ENCODE measurements at places on chromosomes 2 and 18.

DNA sequence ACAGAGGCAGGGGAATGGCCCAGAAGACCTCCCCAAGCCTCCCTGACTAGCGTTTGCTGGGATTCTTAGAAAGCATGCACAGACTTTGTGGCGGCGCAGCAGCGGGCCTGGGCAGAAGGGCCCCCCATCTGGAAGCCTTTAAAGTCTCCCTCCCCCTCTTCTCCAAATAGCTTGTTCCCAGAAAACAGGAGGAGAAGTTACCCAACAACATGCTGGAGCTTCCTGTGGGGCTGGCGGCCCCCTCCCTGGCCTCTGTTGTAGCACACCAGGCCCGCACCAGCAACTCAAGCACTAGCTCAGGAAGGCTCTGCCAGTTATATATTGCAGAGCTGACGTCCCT is 334.8 kb downstream of the DYSF start:
- DNase-seq = no peak

- no peak for DNase-seq
Measured at GRCh38 chr2:164030623-164031022, 294.8 kb upstream of the FIGN start.

- DNase-seq = no peak
Measured at GRCh38 chr2:27422958-27423357, 5.5 kb upstream of the NRBP1 start.

DNA sequence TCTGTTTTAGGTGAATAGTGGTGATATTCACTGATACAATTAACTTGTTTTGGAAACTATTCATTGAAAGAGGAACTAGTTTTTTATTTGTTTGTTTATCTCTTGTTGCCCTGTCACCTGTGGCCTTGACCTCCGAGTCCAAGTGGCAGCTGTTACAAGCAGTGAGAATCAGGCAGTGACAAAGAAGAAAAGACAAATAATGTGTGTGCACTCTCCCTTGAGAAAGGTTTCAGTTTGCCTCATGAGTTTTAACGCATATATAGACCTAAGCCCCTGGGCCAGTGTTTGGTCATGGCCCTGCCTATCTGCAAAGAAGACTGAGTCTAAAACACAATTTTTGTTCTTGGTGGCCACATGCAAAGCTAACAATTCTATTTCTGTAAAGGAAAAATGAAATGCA is 15.3 kb downstream of the KYNU start:
- DNase-seq = no peak

DNA sequence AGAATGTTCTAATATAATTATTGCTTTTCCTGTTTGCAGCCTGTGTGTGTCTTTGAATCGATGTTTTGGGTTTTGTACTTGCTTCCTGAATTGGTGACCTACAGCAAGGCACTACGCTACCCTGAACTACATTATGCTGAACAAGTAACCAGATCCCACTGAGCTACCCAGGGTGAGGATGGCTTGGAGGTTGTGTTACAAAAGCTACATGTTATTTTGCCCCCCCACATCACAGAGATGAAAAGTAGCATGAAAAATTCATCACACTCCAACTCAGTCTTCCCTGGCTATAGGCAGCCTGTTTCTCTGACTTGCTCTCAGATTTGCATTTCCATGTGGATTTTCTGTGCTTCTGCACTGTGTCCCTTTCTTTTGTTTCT is 162.1 kb downstream of the LDLRAD4 start:
- no peak for DNase-seq

DNA sequence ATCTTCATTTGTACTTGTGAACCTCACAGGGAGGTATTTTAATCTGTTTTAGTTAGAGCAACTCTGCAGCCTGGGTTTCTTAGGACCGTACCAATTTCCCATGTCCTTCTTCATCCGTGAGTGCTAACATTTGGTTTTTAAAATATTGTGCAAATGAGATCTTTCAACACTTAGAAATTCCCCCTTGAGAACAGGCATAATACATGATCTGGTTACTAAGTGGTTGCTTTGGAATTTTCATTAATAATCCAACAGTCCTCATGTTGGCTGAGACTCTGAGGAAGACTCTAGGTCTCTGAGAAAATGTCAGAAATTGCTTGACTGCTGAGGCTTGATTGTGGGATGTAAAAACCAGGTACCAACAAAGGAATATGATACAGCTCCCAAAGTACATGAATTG is 125.6 kb upstream of the CDCA7 start:
- no peak for DNase-seq

GRCh38 chr2:45685260-45685659 is 33.8 kb downstream of the PRKCE start:
- no peak for DNase-seq

GRCh38 chr2:33589444-33589843 is 9.7 kb downstream of the FAM98A start:
- DNase-seq = no peak

DNA sequence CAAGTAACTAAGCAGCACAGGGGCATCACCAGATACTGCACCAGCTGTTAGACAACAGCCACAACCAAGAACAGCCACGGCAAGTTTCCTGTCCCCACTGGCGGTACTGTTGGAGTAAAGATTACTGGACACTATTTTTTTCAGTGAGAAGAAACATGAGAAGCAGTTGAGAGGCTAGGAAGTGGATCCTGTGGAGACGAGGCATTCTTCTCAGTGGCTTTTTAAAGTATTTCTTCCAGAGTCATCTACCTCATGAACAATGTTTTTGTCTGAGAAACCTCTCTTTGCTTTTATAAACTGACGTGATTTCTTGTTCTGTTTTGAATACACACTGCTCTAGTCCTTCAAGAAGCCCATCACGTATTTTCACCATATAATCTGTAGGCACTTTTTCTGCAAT is 18.8 kb downstream of the TM4SF20 start:
- no peak for DNase-seq

DNA sequence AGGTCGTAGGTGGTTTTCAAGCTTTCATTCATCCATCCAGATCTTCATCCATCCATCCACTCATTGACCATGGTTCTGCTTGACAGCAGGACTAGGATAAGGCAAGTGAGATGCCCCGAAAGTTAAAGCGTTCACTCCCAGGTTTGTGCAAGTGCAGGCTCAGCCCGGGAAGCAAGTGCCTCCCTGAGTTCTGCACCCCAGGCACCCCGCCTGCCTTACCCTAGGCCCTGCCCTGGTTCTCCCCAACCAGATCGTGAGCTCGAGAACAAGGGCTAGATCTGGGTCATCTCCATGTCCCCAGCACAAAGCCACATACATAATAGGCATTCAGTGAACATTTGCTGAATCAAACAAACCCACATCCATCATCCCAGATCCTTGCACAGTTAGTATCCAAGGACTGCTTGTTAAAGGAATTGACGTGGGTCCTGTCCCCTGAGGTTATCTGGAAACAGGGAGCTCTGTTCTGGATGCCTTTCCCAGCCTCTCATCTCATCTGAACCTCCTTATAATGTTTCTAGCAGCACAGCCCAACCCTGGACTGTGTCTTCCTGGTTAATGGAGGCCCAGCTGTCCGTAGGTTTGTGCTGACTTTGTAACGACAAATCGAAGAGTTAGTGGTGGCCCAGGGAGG is 116.1 kb upstream of the GPC1 start:
- DNase-seq = no peak

DNA sequence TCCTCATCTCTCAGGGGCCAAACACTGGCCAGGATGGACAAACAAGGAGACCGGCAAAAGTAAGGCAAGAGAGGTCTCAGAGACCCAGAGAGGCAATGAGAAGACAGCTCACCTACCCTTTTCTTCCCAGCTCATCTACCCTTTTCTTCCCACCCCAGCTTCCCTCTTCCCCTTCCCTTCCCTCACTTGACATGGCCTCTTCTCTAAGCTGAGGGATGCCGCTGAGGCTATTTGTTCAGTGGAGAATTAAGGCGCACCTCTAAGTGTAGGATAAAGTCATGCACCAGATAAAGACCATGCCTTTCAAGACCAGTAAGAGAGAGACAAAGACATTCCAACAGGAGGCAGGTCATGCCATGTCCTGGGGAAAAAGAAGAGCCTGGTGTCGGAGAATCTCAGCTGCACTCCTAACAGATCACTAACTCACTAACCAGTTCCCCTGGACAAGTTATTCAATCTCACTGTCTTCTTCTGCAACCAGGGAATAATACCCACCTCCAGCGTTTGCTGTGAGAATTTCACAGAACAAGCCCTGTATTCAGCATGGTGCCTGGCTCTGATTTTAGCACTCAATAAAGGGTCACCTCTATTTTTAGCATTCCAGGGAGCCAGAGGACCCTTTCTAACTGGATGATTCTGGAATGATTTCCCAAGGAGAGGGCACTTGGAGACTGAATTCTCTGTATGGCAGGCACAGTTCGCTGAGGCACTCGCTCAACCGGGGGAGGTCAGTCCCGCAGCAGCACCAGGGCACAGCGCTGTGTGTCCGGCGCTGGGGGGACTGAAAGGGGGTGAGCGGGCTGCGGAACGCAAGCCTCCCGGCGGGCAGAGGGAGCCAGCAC is 3.0 kb upstream of the FOSL2 start:
- DNase-seq = no peak

Measured in C1 segment of cervical spinal cord (tissue), 14 donors.